ENCODE measurements at places on chromosomes 6 and 20.
A peak's percentile ranks its signal among the peaks of the same experiment; 100 is the strongest.

DNA sequence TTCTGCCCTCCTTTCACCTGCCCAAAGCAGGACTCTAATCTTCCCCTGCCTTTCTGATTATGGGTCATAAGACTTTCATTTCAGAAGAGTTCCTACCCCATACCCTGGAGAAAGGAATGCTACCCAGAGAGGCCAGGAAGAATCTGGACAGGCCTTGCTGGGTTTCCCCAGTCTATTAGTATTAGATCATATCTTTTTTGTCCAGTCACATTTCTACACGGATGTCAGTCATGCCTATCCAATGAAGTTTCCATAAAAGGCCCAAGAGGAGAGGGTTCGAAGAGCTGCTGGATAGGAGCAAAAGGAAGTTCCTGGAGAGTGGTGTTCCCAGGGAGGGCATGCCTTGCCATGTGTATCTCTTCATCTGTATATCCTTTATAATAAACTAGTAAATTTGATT is 3.2 kb downstream of the POLH start:
- DNase-seq: no peak

DNA sequence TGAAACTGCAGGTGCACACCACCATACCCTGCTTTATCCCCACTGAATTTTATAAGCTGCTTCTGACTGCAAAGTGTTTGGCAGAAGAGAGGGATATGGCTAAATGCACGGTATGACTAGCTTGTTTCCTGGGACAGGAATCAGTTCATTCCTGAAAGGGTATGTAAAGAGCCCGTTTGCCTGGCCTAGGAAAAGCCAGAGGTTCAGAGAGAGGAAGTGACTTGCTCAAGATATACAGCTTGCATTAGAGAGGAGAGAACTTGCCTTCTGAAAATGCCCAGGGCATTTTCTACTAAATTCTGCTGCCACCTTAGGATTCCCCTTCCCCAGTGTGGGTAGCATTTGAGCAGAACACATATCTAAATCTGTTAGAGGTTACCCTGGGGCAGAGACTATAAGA is 683 bp upstream of the GCNT2 start:
- DNase-seq: no peak

GRCh38 chr6:145830612-145831011 is 16.0 kb upstream of the FBXO30 start:
- DNase-seq: no peak

DNA sequence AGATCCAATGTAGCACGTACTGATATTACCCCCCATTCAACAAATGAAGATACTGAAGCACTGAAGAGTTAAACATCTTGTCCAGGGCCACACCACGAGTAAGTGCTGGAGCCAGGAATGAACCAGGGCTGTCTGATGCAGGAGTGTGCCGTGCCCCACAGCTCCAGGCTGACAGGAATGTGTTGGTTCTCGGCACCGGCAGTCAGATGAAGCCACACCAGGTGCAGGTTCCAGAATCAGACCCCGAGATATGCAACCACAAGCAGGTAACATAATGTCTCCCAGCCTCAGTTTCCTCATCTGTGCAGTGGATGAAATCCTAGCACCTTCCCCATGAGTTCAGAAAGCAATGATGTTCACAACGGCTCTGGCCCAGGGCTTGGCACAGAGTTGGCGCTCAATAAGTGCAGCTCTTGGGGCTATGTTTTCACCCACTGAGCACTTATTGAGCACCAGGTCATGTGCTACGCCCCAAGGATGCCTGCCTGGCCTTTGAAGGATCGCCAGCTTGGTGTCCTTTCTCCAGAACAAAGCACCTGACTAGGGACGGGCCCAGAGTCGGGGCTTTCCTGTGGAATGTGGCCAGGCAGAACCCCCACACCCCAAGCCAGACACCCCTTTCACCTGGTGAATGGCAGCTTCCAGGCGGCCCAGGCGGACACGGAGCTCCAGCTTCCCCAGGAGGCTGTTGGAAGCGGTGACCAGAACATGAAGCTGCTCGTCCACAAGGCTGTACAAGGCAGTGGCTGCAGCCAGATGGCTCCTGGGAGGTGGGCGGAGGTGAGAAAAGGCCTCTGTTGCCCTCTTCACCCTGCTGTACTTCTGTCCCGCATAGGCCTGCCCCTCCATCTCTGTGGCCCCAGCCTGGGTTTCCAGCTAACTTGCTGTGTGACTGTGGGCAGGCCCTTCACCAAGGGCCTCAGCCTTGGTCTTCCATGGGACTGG is 41.3 kb downstream of the KIAA1755 start:
- DNase-seq: no peak

- DNase-seq: no peak
Observed at GRCh38 chr6:3825851-3826581, 23.2 kb upstream of the FAM50B start.

DNA sequence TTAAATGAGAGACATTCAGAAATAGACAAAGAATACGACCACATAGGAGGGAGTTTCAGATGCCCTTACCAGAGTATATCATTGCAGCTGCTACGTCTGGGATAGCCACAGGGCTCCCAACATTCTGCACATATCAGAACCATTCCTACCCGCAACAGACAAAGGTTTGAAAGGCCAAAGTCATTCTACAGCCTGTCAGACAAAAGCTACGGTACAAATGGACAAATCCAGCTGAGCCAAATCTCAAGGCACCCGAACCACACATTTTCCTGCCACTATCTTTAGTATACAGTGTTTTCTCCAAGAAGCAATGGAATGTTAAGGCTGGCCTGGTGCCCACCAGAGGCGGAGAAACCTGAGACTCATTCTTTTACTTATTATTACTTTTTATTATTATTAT is 30.5 kb upstream of the LYRM2 start:
- DNase-seq: no peak

GRCh38 chr6:56477241-56477640 is 165.4 kb downstream of the DST start:
- no peak for DNase-seq

DNA sequence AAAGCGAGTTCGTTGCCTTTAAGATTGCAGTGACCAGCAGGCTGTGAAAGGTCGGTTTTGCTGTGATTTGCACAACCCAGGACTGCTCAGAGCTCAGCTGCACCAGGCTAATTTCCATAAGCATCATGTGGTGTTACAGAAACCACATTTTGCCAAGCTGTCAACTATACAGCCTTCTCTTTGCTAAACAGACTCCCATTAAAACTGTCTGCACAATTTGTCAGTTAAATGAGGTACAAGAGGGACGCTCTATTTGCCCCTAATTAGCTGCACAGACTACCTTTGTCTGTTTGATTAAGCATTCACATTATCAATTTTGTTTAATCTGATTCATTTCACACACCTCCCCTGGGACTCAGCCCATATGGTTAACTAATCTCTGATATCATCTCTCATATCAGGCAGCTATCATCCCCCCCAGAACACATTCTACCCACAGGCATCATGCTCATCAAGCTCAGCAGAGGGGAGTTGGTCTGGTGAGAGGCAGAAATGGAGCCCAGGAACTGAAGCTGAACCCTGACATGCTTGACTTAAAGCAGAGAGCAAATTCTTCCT is 62.1 kb downstream of the OLIG3 start:
- no peak for DNase-seq

DNA sequence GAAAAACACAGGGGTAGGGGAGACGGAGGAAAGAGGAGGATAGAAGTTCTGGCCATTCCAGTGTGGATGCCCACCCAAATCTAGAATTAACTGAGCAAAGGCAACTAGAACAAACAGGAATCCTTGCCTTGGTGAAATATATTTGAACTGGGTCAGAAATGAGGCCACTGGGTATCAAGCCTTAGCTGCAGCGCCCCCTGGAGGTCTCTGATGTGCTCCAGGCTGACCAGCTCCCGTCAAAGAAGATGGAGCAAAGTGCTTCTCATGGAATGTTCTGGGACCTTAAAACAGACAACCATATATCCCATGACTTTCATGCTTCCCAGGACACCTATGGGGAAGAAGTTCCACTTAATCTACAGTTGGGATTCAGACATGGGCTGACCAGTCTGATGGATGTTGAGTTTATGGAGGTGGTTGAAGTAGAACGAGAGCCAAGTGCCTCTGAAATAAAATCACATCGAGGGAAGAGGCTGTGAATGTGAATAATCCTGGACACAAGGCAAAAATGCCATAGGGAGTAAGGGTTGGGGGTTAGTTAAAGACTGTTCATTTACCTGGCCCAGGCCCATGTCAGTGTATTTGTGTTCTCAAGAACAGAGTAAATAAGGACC is 50.4 kb downstream of the HLA-DPB1 start:
- DNase-seq: peak; percentile 73

- DNase-seq: no peak
Observed at GRCh38 chr6:53424300-53424699, 75.5 kb upstream of the ELOVL5 start.

DNA sequence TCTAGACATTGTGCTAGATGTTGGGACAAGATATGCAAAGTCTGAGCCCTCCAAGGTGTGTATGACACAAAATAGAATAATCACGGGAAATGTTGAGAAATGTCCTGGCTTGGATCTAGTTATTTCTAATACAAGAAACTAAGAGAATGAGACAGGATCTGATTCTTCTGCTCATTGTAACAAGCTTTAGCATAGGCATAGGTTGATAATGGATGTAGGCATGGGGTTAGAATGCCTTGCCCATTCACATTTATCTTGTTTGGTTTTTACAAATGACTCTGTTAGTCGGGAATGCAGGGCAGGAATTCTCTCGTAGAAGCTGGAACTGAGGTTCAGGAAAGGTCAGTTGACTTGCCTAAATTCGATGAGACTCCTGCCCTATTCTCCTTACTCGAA is 1.5 kb upstream of the SLC26A8 start:
- DNase-seq: no peak

DNA sequence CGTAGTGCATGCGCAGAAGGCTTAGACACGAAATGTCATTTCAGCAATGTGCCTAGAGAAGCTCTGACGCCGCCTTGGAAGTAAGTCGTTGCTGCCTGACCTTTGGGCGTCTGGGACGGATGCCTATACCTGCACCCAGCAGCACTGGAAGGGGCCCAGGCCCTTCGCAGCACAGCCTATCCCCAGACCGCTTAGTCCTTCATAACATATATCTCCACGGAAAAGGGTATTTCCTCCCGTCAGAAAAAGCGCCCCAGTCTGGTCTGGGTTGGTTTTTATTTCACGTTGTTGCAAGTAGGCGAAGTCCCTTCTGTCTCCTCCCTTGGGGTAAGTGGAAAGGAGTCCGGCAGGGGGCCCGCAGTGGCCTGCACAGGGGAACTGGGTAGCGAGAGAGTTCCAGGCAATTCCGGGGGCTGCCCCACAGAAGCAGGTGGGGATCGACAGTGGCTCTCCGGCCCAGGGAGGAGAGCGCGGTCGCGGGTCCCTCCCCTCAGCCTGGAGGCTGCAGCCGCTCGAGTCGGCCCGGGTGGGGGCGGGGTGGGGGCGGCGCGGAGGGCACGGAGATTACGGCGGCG is 559 bp upstream of the EYA4 start:
- no peak for DNase-seq

- no peak for DNase-seq
Observed at GRCh38 chr6:161710698-161711097, 436.8 kb upstream of the AGPAT4 start.

GRCh38 chr6:65199121-65199520 is 507.9 kb downstream of the EYS start:
- no peak for DNase-seq

- DNase-seq: no peak
Observed at GRCh38 chr6:108564178-108564577, 3.5 kb downstream of the FOXO3 start.

- no peak for DNase-seq
Observed at GRCh38 chr6:161631676-161632194, 357.9 kb upstream of the AGPAT4 start.

DNA sequence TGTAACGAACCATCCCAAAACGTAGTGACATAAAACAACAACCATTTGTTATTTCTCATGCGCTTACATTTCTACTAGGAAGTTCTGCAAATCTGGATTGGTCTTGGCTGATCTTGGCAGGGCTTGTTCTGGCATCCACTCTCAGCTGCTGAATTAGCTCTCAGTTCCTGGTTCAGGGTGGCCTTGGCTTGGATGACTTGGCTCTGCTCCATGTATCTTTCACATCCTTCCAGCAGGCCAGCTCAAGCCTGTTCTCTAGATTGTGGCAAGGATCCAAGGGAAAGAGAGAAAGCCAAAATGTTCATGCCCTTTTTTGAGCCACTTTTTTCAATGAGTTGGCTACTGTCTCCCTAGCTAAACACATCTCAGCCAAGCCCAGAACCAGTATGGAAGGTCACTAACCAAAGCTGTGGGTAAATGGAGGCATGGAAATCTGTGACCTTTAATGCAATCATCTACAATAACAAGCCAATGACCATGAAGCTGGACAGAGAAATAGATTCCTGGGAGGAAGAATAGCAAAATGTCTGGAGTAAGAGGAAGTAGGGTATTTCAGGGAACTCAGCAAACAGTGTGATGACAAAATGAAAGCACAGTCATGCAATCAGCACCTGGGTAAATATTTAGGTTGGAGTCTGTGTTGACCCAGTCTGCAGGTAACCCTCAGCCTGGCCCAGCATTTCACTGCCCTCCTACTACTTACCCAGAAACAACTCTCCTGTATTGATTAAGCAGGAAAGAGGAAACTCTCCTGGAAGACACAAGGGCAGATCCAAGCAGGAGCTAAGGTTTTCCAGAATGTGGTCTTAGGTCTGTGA is 32.7 kb upstream of the SNAP25 start:
- no peak for DNase-seq
